ENCODE measurements at places on chromosomes 12 and 14. TPM values are rescaled to one million over a fixed set of nuclear protein-coding genes. Genes with fewer than 3 reads are reported as not detected.
A peak's percentile ranks its signal among the peaks of the same experiment; 100 is the strongest.

- no peak for DNase-seq
- H3K27ac ChIP-seq: no peak overlapping the region
- no peaks in the 10 kb centered on the region for H3K36me3 ChIP-seq
- no peaks in the 10 kb centered on the region for H3K4me1 ChIP-seq
- peaks cover 15% of the 10 kb centered on the region for H3K27me3 ChIP-seq
Measured at GRCh38 chr12:64660237-64661018, 50.1 kb downstream of the RASSF3 start.

DNA sequence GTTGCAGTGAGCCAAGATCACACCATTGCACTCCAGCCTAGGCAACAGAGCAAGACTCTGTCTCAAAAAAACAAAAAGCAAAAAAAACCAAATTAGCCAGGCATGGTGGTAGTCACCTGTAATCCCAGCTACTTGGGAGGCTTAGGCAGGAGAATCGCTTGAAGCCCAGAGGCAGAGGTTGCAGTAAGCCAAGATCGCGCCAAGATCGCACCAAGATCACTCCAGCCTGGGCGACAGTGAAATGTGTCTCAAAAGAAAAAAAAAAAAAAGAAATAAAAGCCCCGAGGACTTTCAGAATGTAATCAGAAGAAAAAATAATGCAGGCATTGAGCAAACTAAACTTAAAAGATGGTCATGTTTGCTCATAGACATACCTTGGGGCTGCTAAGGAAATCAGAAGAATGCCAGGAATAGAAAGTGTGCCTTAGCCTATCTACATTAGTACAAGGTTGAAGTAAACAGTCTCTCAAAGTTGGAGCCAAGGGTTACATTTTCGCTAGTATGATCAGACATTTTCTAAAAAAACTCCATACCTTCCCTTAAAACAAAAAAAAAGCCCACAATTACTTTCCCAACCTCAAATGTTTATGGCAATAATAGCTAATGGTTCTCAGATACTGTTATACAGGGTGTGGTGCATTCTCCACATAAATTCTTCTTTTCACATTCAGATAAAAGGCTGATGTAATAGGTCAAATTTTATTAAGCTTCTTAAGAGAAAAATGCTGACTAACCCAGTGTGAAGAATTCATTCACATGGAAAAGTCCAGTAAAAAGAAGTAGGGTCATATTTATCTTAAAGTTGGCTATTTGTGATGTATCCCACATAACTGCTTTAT, 15.8 kb downstream of the DTD2 start:
- no peak for DNase-seq
- H3K27me3 ChIP-seq: no peaks in the 10 kb centered on the region
- no peak overlapping the region for H3K27ac ChIP-seq

- H3K4me3 ChIP-seq: no peak overlapping the region
- H3K36me3 ChIP-seq: no peaks in the 10 kb centered on the region
- no peaks in the 10 kb centered on the region for H3K4me1 ChIP-seq
- peak; percentile 84 for DNase-seq
- H3K27me3 ChIP-seq: no peaks in the 10 kb centered on the region
- no peak overlapping the region for H3K27ac ChIP-seq
Measured at GRCh38 chr12:9634177-9634803, 26.6 kb upstream of the KLRB1 start.

DNA sequence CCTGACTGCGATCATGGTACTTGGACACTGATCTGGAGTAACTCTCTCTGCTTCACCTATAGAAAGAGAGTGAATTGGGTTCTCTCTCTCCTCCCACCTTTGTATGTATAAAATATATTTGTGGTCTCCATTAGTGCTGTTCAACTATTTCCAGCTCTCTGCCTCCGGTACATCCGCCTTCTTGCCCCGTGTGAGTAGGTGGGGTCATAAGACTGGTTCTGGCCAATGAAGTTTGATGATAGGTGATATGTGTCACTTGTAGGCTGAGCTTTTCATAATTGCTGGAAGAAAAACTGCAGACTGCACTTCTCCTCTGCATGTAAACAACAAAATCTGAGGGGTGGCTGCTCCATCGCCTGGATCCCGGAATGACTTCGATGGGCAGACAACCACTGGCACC, 210.4 kb downstream of the EXOC5 start:
- no peak for DNase-seq
- H3K27ac ChIP-seq: no peak overlapping the region
- peaks cover 37% of the 10 kb centered on the region for H3K4me1 ChIP-seq
- no peak overlapping the region for H3K4me3 ChIP-seq

DNA sequence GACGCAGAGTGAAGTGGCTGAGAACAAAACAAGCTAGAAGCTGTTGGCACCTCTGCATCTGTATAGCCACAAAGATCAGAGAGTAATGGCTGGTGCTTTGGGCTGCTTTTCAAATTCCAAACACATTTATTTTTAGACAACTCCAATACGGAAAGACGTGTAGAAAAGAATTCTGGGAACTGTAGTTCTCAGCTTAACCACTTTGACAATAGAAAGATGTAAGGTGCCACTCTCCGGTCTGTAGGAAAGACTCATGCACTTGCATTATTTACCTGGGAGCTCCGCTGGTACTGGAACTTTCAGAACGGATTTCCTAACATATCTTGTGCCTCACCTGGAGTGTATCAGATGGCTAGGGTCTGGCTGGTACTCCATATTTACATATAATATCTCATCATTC, 1.8 kb upstream of the OR4K2 start:
- H3K4me3 ChIP-seq: no peak overlapping the region
- no peaks in the 10 kb centered on the region for H3K4me1 ChIP-seq
- H3K27me3 ChIP-seq: no peaks in the 10 kb centered on the region
- no peaks in the 10 kb centered on the region for H3K36me3 ChIP-seq

DNA sequence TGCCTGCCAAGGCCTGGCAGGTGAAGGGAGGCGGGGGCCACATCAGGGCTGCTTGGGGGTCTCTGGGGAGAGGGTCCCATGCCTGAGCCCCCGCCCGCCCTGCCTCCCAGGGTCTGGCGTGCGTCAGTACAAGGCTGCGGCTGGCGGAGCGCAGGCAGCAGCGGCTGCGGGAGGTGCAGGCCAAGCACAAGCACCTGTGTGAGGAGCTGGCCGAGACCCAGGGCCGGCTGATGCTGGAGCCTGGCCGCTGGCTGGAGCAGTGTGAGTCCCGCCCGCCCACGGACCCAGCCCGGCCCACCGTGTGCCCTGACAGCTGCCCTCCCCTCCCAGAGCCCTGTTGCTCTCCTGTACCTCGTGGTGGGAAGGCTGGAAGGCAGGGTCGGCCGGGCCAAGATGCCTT, 40.7 kb downstream of the KIF26A start:
- no peaks in the 10 kb centered on the region for H3K4me1 ChIP-seq
- no peak for DNase-seq
- no peak overlapping the region for H3K4me3 ChIP-seq
- H3K27me3 ChIP-seq: no peaks in the 10 kb centered on the region

- DNase-seq: no peak
- H3K27me3 ChIP-seq: no peaks in the 10 kb centered on the region
- no peaks in the 10 kb centered on the region for H3K36me3 ChIP-seq
- H3K27ac ChIP-seq: no peak overlapping the region
- no peaks in the 10 kb centered on the region for H3K4me1 ChIP-seq
Measured at GRCh38 chr14:51967521-51967920, 21.8 kb upstream of the RTRAF start.

- no peaks in the 10 kb centered on the region for H3K4me1 ChIP-seq
- DNase-seq: no peak
- H3K36me3 ChIP-seq: no peaks in the 10 kb centered on the region
- H3K27ac ChIP-seq: no peak overlapping the region
Measured at GRCh38 chr12:30219047-30219446, 435.3 kb upstream of the TMTC1 start.

DNA sequence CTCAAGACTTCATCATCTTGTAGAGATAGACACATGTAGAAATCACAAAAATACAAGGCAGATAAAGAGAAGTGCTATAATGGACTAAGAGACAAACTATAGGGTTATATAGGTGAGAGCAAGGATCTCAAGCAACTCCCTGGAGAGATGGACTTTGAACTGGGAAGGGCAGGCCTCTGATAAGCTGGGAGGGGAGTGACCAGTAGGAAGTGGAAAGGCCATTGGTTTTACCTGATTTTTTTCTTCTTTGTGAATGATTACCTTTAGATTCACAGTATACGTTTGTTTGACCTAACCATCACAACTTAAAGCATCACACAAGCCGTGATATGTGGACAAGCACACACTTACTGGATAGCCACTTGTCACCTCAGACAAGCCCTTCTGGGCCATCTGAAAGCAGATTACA, 5.2 kb upstream of the TEP1 start:
- no peak overlapping the region for H3K27ac ChIP-seq
- no peaks in the 10 kb centered on the region for H3K36me3 ChIP-seq
- H3K27me3 ChIP-seq: no peaks in the 10 kb centered on the region
- DNase-seq: no peak
- peaks cover 9% of the 10 kb centered on the region for H3K4me1 ChIP-seq

- peaks cover 6% of the 10 kb centered on the region for H3K4me1 ChIP-seq
- no peak overlapping the region for H3K27ac ChIP-seq
- H3K4me3 ChIP-seq: no peak overlapping the region
- DNase-seq: no peak
- no peaks in the 10 kb centered on the region for H3K36me3 ChIP-seq
Measured at GRCh38 chr12:21607701-21608100, 3.1 kb upstream of the GYS2 start.

DNA sequence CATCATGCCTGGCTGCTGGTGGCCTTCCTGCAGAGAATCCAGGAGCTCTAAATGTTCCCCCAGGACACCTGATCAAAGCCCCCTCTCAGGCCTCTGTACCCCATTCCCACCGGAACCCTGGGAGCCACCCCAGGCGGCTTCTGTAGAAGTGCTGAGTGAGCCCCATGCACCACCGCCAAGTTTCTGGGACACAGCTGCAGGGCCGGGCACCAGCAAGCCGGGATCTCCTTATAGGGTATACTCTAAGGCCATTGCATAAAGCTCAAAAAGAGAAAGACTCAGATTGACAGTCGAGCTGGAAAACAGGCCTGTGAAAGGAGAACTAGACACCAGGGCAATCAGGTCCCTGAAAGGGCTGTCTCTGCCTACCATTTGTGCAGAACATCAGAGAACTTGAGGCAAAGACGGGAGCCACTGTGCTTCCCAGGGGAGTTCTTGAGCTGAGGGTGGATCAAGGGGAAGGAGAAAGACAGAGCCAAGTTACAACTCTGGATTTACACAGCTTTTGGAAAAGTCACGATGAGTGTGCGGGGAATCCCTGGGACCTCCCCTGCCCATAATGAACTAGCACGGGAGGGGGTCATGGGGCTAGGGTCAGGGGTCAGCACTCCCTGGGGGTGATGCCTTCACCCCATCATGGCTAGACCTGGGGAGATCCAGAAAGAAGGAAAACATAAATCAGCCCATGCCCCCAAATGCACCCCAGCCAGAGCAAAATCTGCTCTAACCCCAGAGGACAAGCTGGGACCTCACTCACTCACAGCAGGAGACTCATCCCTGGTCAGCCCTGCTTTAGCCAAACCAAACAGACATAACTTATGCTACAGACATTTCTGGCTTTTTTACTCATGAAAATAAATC, 51.1 kb downstream of the ITPK1 start:
- no peak overlapping the region for H3K4me3 ChIP-seq
- H3K4me1 ChIP-seq: peaks cover 7% of the 10 kb centered on the region
- no peaks in the 10 kb centered on the region for H3K27me3 ChIP-seq
- no peak overlapping the region for H3K27ac ChIP-seq

DNA sequence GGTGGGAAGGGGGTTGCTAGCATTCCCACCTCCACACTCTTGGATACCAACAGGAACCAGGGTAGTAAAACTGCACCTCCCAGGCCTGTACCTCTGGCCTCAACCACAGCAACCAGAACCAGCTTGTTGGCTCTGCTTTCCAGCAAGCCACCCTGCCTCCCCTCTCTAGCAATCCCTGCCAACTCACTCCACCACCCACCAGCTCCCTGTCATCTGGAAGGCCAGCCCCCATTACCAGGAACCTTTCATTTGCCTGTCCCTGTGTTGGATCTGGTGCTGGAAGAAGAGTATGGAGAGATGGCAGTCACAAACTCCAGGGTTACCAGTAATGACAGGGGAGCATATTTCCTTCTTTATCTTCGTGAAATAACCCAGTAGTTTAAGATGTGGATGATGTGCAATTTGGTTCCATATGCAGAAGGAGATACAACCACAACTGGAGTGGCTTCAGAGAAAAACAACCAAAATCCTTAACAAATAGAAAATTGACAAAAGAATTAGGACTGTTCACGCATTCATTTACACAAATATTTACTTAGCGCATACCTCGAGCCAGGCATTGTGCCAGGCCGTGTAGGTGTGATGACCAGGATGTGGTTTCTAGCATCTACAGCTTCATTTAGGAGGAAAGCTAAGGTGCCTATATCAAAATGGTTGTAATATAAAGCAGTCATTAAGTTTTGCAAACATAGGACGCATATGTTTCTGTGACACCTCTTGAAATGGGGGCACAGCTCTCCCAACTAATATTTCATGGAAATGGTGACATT, 3.4 kb downstream of the B4GALNT3 start:
- H3K4me1 ChIP-seq: peaks cover 19% of the 10 kb centered on the region
- peaks cover 12% of the 10 kb centered on the region for H3K36me3 ChIP-seq
- H3K27ac ChIP-seq: no peak overlapping the region

DNA sequence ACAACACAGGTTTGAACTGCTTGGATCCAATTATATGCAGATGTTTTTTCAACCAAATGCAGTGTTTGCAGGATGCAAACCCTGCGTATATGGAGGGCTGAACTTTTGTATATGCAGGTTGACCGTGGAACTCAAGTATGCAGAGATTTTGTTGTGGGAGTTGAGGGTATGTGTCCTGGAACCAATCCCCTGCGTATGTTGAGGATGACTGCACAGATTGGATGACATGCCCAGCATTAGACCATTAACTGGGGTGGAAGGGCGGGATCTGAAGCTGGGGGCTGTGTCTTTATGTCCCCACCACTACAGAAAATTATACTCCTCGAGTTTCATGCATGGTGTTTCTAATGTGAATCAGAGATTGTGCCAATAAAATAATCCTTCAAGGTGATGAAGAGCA, 162.2 kb upstream of the RMST start:
- H3K4me3 ChIP-seq: no peak overlapping the region
- DNase-seq: no peak
- no peak overlapping the region for H3K27ac ChIP-seq

DNA sequence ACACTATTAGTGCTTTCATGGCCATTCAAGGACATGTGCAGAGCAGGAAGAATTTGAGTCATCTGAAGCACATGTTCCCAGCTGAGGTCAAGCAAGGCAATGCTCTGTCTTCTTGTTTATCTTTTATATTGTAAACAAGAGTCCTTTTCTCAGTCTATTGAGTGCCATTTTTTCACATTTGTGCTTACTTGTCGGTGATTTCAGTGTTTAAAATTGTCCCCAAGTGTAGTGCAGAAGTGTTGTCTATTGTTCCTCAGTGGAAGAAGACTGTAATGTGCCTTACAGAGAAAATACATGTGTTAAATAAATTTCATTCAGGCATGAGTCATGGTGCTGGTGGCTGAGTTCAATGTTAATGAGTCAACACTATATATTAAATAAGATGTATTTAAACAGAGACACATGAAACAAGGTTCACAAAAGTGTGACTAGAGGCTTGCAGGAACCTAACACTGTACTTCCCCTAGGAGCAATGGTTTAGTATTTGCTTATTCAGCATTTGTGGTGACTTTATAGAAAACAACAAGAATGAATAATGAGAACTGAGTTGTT, 391.1 kb downstream of the LRIG3 start:
- H3K27me3 ChIP-seq: no peaks in the 10 kb centered on the region
- no peaks in the 10 kb centered on the region for H3K36me3 ChIP-seq
- H3K4me1 ChIP-seq: no peaks in the 10 kb centered on the region
- DNase-seq: no peak
- no peak overlapping the region for H3K4me3 ChIP-seq

CLEC4D gene
- total RNA-seq: not detected

LPAR5 gene
- 0.59 TPM for total RNA-seq

KNTC1 gene
- 76.5 TPM for total RNA-seq

TMEM253 gene
- 0.38 TPM for total RNA-seq

TSPAN9 gene
- total RNA-seq: 73.5 TPM

ART4 gene
- total RNA-seq: not detected

RFX4 gene
- not detected for total RNA-seq

ASPG gene
- total RNA-seq: 0.71 TPM
